RPMI7951 (cell line): ENCODE measurements at places on chromosomes 2 and 18.
A peak's percentile ranks its signal among the peaks of the same experiment; 100 is the strongest.

- peak; percentile 87 for DNase-seq
Measured at GRCh38 chr2:74147727-74148456, at the start of gene BOLA3. Gene BOLA3 (minus strand): TSS chr2:74147912. CDS start chr2:74147874, 38 bp downstream.

DNA sequence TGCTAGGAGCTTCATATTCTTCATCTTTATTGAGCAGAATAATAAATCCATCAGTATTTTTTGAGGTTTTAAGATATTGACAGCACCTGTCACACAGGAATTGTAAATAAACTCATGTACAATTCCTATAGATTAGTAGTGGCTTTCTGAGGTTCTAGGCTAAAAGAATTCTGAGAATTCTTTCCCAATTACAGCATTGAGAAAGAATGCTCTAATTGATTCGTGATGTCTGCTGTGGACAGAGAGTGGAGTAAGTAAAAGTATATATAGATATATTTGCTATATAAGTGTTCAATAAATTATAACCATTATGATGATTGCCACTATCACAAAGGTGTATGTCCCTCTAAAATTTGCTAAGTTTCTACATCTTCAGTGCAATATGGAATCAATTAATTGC, 186.5 kb upstream of the NRP2 start:
- no peak for DNase-seq

GRCh38 chr2:42216694-42217093, 47.5 kb downstream of the EML4 start:
- no peak for DNase-seq

- no peak for DNase-seq
Measured at GRCh38 chr2:52341732-52342131, 1309.8 kb upstream of the NRXN1 start.

DNA sequence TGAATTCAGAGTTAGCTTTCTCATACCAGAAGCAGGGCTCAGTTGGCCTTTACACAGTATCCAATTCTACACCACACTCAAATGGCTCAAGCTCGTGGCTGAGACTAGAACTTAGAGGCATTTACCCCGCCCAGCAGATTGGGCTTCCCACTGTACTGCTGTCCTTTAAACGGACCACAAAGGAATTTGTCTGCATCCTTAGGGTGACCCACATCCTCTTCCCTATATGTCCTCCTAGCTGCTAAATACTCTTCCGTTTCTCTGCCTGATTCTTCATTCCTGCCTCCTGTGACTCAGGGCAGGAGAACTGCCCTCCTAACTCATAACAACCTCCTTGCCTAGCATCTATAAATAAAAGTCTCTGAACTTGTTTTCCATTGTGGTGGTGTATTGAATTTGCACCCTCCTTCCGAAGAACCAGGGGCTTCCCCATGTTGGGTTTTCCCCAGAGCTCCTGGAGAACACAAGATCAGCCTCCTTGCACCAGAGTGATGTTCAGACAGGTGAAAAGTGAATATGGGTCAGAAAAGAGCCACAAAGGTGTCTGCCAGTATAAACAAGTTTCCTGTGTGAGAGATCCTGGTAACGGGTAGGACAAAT, 32.0 kb upstream of the MC4R start:
- no peak for DNase-seq

DNA sequence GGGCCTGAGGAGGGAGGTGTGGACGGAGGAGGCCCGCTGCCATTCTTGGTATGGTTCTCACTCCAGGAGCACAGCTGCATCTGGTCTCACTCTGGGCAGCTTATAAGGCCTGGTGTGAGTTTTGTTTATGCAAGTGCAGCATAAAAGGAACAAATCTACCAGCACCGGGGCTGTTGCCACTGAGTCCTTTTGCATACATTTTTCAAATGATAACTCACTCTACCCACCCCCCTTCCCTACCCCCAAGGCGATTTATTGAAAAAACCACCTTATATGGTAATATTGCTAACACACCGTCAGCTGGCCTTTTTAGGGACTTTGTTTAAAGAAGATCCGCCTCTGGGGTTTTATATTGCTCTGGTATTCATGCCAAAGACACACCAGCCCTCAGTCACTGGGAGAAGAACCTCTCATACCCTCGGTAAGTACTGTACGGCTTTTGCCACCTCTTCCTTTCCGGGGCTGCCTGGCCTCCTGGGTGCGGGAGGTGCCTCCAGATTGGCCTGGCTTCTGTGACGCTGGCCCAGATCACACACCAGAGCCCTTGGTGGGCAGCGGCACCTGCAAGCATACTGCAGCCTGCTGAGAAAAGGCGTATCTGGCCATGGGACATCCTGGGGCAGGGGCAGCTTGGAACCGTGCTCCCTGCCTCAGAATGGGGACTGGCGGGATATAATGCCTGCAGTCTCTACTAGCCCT, at the start of gene ACTG2:
Gene ACTG2 (plus strand): TSS at position 378 of the 699 bp plus-strand sequence. CDS start 8,304 bp downstream, outside the sequence.
- DNase-seq = peak; percentile 24

GRCh38 chr2:226435146-226435545, 364.5 kb downstream of the IRS1 start:
- DNase-seq = no peak

DNA sequence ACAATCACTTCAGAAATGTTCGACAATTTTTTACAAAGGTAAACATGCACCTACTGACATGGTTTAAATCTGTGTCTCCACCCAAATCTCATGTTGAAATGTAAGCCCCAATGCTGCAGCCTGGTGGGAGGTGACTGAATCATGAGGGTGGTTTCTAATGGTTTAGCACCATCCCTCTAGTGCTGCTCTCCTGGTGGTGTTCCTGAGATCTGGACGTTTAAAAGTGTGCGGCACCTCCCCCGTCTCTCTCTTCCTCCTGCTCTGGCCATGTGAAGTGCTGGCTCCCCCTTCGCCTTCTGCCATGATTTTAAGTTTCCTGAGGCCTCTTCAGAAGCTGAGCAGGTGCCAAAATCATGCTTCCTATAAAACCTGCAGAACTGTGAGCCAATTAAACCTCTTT, 28.3 kb downstream of the MAP3K2 start:
- no peak for DNase-seq

GRCh38 chr2:85516653-85517389, 22.1 kb upstream of the MAT2A start:
- no peak for DNase-seq

GRCh38 chr18:74078257-74078656, 69.4 kb downstream of the FBXO15 start:
- no peak for DNase-seq

- peak; percentile 28 for DNase-seq
Measured at GRCh38 chr2:177328056-177328455, 63.5 kb upstream of the NFE2L2 start.

- DNase-seq = no peak
Measured at GRCh38 chr18:44833786-44834185, 153.1 kb downstream of the SETBP1 start.

GRCh38 chr2:166651080-166651675, 157.1 kb upstream of the SCN7A start:
- DNase-seq = no peak

DNA sequence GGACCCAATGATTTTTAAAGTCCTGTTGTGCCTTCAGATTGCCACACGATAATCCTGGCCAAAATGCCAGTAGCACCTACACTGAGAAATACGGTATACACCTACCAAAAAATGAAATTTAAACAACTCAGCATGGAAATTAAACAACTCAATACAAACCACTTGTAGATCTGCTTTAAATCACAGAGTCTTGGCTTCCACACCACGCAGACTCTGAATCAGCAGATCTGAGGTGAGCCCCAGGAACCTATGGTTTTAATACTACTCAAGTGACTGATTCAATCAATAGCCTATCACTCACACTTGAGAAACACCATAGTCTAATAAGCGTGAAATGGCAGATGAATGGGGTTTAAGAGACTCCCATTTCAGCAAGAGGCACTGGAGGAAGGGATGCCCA, 46.9 kb downstream of the MAP4K3 start:
- DNase-seq = no peak

- DNase-seq = no peak
Measured at GRCh38 chr18:60826346-60826745, 453.8 kb upstream of the MC4R start.

DNA sequence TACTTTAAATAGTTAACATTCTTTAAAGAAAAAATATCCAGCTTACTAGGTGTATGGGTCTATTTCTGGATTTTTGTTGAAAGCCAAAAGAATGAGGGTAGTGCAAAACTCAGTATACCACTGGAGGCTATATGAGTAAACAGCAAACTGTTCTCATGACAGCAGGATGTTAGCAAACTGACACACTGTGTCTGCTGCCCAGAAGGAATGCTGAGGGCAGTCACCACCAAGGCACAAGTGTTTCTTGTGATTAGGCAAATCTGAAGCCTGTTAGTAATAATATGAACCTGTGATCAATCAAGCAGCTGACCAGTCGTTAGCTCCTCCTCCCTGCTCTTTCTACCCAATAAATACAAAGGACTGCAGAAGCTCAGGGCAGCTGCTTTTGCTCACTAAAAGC, 50.5 kb upstream of the SULT1C3 start:
- DNase-seq = peak; percentile 47

GRCh38 chr18:27497246-27497645, 312.1 kb upstream of the CHST9 start:
- DNase-seq = no peak

DNA sequence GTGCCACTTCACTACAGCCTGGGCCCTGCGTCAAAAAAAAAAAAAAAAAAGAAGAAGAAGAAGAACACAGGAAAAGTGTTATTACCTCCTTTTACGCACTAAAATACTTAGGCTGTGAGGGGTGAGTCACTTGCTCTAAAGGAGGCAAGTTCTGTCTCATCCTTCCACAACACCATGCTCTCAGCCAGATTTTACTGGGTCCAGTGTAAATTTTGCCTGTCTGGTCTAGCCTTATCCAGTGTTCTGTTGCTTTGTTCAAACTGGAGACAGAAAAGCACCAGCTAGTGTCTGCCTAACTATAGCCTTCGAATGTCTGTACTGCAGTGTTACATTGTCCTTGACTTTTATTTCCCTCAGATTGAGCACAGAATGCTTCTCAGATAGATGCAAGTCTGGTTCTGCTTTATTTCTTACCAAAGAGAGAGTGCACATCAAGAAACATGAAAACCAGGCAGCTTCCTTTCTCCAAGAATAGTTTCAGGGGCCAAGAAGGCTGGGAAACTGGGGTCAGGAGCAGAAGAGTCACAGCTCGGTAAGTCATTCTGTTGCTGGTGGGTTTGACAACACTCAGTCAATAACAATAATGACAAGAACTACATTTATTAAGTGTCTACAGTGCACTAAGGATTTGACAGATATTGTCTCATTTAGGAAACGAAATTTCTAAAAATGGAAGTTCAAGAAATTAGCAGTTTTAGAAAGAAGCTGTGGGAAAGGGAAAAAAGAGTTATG, 3.1 kb upstream of the MSGN1 start:
- peak; percentile 64 for DNase-seq

GRCh38 chr2:181178823-181179412, 198.5 kb downstream of the UBE2E3 start:
- peak; percentile 24 for DNase-seq

DNA sequence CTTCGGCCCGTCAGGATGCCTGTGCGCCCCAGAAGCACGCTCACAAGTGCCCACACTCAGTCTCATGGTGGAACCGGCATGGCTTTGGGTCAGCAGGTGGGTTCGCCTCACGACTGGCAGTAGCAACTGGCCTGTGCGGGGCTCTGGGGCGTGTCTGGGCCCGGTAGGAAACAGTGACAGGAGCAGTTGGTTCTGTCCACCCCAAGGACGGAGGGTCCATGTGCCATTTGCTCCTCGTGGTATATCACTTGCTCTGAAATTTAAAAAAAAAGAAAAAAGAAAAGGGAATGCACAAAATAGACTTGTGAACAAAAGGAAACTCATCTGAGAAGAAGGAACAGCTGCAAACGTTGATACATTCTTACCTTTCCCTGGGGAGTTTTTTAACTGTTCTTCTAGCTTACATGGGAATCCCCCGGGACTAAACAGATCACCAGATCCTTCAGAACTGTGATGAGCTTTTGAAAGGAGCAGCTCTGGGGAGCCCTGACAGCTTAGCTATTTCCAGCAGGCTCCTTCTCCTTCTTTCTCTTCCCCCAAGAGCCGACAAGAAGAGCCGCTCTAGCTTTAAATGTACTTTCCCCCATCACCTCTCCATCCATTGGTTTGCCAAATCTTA, 42.8 kb downstream of the TRAPPC12 start:
- no peak for DNase-seq

DNA sequence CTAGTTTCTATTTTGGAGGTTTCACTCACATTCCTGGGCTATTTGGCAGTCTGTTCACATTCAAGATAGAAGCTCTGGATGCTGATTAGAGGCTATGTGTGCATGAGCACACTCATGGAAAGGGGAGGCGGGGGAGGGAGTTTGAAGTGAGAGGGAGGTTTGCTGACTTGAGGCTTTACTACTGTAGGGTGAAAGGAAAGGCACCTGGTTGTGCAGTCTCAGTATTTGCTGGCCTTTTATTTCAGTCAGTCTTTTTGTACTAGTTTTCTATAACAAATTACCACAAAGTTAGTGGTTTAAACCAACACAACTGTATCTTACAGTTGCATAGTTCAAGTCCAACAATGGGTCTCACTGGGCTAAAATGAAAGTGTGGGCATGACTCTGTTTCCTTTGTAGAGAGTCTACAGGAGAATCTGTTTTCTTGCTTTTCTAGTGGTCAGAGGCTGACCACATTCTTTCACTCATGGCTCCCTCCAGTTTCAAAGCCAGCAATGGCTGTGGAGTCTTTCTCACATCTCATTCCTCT, 47.7 kb upstream of the NR4A2 start:
- DNase-seq = peak; percentile 18

GRCh38 chr2:2845267-2845666, 514.2 kb upstream of the MYT1L start:
- DNase-seq = no peak

DNA sequence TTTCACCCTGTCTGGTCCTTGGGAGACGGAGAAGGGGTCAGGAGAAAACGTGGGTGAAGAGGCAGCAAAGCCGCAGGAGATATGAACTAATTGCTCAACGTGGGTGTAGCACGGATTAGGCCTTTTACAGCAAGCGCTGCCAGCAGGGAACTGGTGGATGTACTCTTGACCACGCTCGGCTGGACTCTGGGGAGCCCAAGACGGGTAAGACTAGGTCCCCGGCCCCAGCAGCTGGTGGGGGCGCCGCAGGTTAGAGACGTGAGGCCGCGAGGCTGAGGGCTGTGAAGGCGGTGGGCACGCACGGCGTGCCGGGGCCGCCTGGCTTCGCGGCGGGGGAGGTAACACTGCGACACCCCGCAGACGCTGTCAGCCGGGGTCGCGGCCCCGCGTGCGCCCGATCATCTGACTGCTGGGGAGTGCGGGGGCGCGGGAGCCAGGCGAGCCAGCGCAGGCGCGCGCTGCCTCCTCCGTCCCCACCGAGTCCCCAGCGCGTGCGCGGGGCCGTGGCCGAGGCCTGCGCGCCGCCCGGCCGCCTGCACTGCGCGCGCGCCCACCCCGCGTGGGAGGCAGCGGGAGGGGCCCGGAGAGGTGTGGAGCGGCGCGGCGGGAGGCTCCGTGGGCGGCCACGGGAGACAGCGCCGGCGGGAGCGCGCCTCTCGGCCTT, at the start of gene CLIP4:
Gene CLIP4 (plus strand): TSS at position 470 of the 664 bp plus-strand sequence. CDS start 5,974 bp downstream, outside the sequence.
- DNase-seq = peak; percentile 63

- DNase-seq = no peak
Measured at GRCh38 chr2:12488352-12489318, 228.1 kb upstream of the TRIB2 start.

- DNase-seq = no peak
Measured at GRCh38 chr2:29011418-29012060, 30.4 kb downstream of the TOGARAM2 start.

- no peak for DNase-seq
Measured at GRCh38 chr18:75249672-75250470, 39.3 kb downstream of the TSHZ1 start.
